ENCODE measurements at places on chromosomes 6 and 20.

GRCh38 chr6:150576651-150577226 lies 22.9 kb upstream of the PLEKHG1 start:
- no peak for DNase-seq

- no peak for DNase-seq
These were observed 171.4 kb upstream of the ZNF337 start for GRCh38 chr20:25867776-25868649.

GRCh38 chr20:44455126-44455525 lies 20.5 kb upstream of the TTPAL start:
- no peak for DNase-seq

GRCh38 chr6:89409461-89410035 lies 2.5 kb downstream of the RRAGD start:
- DNase-seq, result no peak

DNA sequence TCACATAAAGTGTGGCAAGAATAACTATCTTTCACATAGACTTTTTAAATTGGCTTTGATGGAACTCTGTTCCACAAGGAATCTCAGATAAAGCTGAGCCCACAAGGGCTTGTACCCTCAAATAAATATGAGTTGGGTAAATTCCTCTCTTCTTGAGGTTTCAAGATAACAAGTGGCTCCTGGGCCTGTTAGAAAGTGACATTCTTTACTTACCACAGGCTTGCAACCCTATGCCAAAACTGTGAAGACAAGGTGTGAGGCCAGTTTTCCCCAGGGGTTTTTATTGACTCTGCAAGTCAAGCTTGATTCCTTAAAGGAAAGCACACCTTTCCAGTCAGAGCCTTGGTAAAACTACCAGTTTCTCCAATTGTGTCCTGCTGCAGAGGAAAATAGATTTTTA lies 664.8 kb upstream of the GJE1 start:
- peak; percentile 83 for DNase-seq

GRCh38 chr20:1842281-1842680 lies 52.9 kb upstream of the SIRPA start:
- DNase-seq, result no peak

DNA sequence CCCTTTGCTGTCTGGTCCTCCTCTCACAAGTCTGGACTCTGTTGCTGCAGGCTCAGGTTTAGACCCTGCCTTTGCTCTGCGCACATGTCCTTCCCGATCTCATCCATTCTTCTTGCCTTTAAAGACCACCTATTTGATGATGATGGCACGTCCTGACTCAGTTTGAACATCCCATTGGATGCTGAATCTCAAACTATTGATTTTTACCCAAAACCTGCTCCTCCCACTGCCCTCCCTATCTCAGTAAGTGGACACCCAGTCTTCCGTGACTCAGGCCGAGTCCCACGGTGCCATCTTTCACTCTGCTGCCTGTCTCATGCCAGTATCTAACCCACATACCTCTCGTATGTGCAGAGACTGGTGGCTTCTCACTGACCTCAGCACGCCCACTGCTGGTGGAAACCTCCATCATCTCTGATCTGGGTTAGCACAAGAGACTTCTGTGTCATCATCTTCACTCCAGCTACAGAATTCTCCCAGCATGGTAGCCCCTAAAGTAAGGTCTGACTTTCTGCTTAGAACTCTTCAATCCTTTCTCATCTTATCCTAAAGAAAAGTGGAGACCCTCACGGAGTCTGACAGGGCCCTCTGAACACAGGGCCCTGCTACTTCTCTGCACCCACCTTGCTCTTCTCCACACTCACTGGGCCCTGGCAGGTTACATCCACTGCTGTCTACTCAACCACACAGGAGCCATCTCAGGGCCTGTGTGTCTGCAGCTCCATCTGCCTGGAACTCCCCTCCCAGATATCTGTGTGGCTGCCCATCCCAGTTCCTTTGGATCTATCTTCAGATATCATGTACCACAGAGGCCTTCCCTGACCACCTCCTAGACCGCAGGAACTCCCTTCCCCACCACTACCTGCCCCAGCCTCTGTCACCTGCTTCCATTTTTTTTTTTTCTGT lies 387.1 kb upstream of the AGPAT4 start:
- DNase-seq, result no peak

All from AG09309 (cell line).